ENCODE measurements at places on chromosomes 1 and 21.

- no peak for DNase-seq
Observed at GRCh38 chr1:66412704-66413103, 121.2 kb upstream of the SGIP1 start.

DNA sequence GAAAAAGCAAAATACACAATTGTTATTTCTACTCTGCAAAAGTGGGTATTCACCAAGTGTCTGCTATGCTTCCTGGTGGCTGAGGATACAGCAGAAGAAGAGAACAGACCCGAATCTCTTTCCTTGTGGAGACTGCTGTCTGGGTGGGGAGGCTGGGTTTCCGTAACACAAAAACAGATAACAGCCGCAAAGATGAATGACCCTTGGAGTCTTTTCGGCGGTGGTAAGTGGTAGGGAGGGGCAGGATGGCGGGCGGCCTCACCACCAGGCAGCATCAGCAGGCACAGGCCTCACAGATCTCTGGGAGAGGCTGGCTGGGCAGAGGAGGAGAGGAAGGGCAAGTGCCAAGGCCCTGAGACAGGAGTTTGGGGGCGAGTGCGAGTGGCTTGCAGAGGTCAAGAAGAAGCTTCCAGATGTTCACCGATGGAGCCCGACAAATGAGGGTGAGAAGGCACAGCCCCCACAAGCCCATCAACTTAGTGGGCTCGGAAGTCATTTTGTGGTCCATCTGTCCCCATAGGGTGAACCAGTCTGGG, 164.2 kb downstream of the RHOU start:
- DNase-seq = peak; percentile 49

GRCh38 chr1:151124763-151125403, 21.5 kb downstream of the SEMA6C start:
- no peak for DNase-seq

DNA sequence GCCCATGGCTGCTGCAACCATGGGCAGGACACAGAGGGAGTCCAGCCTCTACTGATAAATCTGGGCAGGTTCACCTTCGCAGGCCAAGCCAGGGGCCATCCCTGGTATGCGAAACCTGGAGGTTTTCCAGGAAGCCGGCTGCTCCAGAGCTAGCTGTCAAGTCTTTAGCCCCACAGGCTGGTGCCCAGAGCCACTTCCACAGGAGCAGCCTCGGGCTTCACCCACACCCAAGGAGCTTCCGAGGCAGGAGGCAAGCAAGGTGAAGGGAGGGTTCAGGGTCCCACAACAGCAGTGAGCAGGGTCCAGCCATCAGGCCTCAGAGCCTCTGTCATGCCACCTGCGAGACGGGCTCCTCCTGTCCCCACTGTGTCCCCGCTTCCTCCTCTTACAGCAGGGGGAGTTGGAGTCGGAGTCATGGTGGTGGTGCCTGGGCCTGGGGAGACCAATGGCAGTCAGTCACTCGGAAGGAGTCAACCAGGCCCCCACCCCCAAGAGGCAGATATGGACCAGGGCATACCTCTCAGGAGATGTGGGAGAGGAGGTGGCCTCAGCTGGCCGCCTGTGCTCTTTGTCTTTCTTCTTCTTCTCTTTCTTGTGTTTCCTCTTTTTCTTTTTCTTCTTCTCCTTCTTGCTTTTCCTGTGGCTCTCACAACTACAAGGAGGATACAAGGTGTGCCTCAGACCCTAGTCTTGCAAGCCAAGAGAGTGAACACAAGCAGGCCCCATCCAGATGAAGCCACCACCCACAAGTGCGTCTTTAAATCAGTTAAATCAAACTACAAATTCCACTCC, 2.1 kb downstream of the C1orf35 start:
- DNase-seq = no peak

- no peak for DNase-seq
Observed at GRCh38 chr1:46485564-46486431, 3.8 kb upstream of the DMBX1 start.

GRCh38 chr1:92424381-92424780, 62.3 kb downstream of the GFI1 start:
- DNase-seq = no peak

DNA sequence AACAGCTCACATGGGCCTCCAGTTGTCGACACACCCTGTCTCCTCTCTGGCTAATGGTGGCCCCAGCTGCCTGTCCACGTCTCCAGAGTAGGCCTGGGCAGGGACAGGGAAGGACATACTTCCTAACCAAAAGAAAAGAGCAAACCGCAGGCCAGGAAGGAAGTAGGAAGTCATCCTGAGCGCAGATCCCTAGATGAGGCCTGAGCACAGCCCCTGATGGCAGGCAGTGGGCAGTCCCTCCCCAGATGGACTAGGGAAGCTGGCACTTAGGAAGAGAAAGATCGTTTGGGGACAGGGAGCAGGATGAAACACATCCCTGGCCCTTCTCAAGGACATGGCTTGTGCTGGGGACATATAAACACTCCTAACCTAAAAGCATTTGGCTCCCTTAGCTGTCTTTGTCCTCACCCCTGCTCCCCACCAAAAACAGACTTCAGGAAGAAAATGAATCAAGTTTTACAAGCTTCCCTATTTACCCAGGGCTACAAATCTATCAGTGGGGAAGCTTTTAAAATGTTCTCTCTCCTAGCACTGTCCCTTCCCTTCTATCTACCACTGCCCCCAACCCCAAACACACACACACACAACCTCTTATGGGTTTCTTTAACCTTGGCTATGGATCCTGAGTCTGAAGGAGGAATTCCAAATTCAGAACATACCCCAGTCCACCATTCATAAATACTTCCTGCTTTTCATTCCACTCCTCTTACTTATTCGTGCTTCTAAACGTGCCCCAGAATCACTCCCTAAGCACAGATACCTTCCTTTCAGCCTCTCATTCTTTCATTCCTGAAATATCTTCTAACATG, 21.1 kb downstream of the SSBP3 start:
- no peak for DNase-seq

DNA sequence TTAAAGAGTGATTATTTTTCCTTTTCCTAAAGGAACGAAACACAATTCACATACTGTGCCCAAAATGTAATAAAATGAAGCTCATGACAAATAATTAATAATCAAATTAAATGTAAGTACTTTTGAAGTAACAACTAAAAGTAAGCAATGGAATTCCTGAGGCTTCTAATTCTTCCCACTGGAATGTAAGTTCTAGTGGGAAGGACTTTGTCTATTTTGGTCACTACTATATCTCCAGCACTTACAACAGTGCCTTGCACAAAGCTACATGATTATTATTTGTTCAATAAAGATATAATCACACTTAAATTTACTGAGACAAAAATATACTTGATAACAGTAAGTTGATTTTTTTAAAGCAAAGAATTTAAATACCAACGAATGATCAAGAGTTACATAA, 128.8 kb downstream of the COQ8A start:
- DNase-seq = no peak

- no peak for DNase-seq
Observed at GRCh38 chr1:114558544-114558943, 22.9 kb downstream of the BCAS2 start.

DNA sequence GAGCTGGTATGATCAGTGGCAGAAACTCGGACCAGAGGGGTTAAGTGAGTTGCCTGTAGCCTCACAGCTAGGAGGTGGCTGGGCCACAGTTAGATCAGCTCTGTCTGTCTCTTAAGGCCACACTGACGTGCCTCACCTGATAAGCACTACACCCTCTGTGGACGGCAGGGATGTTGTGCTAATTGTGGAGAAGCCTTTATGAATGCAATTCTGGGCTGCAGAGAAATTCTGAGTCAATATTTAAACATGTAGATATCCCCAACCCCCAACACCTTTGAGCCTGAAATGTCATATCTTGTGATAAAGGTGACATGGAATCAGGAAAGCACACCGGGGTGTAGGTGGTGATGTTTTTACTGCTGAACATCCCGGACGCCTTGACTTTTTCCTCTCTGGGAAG, 88.3 kb downstream of the KCNJ6 start:
- no peak for DNase-seq

DNA sequence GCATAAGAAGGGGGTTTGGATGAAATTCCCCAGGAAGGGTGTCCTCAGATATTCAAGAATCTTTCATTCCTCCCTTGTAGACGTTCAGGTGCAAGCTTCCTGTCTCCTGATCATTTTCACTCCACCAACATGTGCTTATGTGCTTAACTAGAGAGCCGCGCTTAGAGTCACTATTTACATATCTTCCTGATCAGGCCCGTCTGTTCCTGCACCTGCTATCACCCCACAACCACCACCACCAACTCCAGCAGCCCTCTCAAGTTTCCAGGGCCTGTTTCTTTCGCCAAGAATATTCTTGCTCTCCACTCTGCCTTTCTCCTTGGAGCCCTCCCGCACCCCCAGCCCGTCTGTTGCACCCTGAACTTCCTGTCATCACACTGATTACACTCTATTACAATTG, 113.4 kb downstream of the SPSB1 start:
- no peak for DNase-seq

DNA sequence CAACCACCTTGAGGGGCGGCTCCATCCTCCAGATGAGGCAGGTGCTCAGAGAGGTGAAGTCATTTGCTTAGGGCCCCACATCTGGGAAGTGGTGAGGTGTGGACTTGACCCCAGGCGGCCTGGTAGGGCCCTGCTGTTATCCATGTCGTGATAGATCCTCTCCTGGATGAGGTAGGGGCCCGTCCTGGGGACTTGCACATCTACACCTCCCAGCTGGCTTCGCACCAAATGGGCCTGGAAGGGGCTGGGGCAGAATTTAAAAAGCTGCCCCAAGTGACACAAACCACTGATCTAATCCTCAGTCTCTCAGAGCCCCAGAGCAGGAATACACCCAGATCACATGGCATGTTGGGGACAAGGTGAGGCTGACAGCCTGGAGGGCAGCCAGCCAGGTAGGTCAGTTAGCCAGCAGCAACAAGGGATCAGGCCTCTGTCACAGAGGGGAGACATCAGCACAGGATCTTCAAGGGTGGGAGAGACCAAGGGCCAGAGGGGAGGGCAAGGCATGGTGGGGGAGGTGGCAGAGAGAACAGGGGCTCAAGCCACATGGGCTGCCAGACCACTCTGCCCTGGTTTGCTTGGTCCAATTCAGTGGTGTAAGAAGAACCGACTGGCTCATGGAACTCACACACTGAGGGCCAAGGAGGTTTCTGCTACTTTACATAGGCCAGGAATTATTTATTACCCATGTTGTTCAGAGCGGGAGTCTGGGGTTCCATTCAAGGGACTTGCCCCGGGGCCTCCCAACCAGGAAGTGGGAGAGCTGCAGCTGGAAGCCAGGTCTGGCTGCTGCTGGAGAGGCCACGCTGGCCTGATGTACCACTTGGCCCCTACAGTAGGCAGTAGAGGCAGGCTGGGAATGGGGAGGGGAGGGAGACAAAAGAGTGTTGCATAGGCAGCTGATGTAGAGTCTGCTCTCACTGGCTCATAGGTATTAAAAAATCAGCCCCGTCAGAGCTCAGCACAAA, 12.1 kb downstream of the LRP8 start:
- DNase-seq = peak; percentile 72

DNA sequence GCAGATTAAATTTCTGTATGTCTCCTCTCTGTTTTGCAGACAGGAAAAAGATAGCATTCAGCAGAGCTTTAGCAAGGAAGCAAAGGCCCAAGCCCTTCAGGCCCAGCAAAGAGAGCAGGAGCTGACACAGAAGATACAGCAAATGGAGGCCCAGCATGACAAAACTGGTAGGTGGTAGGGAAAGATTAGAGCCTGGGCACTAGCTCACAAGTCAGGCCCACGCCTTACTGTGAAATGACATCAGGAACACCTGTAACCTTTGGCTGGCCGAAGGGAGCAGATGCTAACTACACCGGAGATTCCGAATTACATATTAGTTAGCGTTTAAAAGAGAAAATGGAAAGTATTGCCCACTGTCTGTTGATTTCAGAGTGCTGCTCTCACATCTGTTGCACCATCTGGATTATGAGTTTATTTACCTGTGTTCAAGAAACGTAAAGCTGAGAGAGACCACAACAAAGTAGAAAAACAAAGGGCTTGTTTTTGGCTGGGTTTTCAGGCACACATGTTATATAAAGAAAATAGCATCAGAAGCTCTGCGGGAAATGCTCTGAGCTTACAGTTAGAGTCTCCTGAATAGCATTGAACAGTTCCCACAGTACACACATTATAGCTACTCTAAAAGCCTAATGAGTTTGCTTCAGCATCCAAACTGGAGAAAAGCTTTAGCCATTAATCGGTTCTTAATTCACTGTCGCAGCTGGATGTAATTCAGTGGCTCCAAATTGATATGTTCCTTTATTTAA, 160.0 kb downstream of the SDCCAG8 start:
- no peak for DNase-seq

DNA sequence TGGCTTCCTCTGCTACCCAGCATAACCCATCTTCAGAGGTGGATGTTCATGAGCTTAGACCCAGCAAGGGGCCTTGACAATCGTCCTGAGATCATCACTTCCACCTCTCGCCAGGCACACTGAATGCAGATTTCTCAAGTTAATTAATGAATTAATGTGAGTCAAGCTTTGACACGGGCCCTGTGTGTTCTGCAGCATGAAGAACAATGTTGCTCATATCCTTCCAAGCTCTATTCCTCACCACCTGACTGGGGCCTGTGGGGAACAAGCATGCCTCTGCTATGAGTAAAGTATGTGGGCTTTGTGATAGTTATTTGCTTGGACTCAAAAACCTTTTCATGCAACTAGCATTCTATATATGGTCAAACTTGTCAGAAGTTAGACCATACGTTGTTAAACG, 122.0 kb downstream of the SEC16B start:
- no peak for DNase-seq

DNA sequence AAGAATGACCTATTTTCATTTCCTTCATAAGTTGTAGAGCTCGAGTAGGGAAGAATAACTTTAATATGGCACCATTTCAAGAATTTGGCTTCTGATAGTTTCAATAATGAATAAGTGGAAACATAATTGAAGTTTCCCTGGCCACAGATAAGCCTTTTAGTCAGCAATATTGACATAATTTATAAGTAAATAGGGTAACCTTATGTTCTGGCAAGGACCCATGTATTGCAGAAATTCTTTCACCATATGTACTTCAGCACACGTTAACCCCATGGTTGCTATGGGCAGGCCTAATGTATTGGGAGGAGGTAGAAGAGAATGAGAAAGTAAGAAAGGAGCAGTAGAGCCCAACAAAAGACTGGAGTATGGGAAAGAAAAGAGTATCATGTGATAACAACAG, 25.4 kb downstream of the MDM4 start:
- no peak for DNase-seq

DNA sequence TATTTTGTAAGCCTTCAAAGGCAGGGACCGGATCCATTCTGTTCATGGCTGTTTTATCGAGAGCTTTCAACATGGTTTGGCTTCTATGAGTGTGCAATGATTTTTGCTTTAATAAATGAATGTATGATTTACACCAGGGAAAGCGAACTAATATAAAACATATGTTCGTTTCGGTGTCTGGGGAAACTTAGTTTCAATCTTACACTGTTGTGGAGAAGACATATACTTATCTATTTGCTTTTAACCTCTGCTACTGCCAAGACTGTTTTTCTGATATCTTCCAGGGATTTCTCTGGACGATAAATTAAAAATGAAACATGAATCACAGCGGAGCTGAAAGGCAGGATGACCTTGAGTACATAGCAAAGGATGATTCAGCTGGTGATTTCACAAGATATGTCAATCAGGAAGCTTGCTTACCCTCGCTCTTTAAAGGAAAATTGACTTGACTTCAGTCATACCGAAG, 14.7 kb upstream of the CYYR1 start:
- no peak for DNase-seq
